Uterus (tissue), 4 donors: ENCODE measurements at places on chromosomes 5 and 9. TPM values are rescaled to one million over a fixed set of nuclear protein-coding genes. Genes with fewer than 3 reads are reported as not detected.

DNA sequence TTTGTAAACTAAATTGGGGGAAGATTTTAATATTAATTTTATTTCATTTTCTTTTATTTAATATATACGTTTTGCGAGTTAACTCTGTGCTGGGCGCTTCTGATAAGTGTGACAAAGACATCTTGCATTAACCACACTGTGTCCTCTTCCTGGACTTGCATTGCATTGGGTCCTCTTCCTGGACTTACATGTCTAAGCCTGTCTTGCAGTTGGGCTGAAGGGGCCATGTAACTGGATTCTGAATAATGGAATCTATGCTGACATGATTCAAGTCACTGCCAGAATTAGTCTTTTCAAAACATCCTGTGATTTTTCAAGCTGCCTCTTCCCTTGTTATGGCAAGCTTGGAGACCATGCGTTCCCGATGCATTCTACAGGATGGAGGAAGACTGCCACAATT is 122.6 kb downstream of the TRIM32 start:
- no peak overlapping the region for H3K27ac ChIP-seq
- H3K4me3 ChIP-seq: no peak overlapping the region
- no peak for DNase-seq
- no peaks in the 10 kb centered on the region for H3K4me1 ChIP-seq

CRB2 gene
- 2.3 TPM for total RNA-seq

GALNT10 gene
- 8.5 TPM for total RNA-seq

DNA sequence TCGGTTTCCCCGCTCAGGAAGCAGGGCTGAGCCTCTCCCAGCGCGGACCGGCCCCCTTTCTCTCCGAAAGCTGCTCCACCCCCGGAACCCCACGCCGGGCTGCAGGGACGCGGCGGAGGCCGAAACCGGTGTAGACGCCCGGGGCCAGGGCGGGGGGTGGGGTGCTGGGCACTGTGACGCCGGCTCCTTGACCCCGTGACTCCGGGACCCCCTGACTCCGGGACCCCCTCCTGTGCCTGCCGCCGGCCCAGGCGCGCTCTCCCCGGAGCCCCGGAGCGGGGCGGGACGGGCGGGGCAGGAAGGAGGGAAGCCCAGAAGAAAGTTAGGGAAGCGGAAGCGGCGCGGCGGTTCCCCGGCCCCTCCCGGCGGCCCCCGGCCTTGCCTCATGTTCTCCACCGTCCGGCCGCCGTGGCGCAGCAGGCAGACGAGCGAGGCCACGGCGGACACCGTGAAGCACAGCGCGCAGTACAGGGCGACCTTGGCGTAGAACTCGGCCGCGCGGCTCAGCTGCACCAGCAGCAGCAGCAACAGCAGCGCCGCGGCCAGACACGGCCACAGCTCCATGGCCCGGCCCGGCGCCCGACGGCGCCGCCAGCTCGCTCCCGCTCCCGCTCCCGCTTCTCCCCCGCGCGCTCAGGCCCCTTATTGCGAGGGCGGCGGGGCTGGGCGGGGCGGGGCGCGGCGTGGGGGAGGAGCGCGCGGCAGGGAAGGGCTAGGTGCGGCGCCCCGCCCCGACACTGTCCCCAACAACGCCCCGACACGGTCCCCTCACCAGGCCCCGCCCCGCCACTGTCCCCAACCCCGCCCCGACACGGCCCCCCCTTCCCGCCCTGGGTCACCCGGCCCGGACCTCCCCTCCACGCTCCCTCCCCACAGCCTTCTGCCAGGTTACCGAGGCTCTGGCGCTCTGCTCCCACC is at the start of gene AGPAT2:
TSS of gene AGPAT2 (minus strand) at position 664 of the 918 bp plus-strand sequence. CDS start at position 564, 100 bp downstream.
- peak within 1 kb of the TSS; percentile 68 for H3K4me3 ChIP-seq
- no peaks in the 10 kb centered on the region for H3K36me3 ChIP-seq
- no peaks in the 10 kb centered on the region for H3K27me3 ChIP-seq
